ENCODE measurements at places on chromosomes 6 and 20.

DNA sequence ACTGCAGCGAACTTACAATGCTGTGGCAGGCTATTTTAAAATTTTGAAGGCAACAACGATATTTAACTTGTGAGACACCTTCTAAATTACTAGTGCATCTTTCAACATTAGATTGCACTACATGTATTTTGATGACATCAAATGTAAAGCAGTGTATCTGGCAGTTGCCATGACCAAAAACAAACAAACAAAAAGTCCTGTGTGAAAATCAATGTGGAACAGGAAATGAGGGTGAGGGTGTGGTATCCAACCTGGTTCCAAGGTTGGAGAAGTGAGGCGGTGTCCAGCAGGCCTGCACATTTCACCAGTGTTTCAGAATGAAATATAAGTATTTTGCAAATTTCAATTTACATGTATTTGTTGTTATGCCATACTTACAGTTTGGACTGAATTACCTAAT, 112.0 kb downstream of the LAMP5 start:
- no peak for DNase-seq

GRCh38 chr20:54093423-54094267, 23.3 kb upstream of the BCAS1 start:
- no peak for DNase-seq

- no peak for DNase-seq
Measured at GRCh38 chr6:30135757-30136156, at the start of gene TRIM40. Gene TRIM40, plus strand, starts transcription at chr6:30136140. Its CDS starts 897 bp downstream, at chr6:30137037.

DNA sequence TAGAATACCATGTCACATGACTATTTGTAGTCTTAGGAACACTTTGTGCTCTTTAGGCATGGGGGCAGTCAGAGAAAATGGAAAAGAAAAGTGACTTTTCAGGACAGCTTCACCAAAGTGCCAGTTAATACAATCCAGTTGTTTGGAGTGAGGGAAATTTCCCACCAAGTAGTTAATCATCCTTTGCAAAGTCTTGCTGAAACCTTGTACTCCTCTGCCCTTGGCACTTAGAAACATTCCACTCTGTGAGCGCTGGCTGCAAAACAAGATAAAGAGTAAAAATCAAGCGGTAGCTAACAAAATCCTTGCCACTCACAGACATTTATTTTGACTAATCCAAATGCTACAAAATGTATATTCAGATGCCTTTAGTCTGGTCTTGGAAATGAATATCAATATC, 229.2 kb upstream of the HSF2 start:
- DNase-seq: no peak

DNA sequence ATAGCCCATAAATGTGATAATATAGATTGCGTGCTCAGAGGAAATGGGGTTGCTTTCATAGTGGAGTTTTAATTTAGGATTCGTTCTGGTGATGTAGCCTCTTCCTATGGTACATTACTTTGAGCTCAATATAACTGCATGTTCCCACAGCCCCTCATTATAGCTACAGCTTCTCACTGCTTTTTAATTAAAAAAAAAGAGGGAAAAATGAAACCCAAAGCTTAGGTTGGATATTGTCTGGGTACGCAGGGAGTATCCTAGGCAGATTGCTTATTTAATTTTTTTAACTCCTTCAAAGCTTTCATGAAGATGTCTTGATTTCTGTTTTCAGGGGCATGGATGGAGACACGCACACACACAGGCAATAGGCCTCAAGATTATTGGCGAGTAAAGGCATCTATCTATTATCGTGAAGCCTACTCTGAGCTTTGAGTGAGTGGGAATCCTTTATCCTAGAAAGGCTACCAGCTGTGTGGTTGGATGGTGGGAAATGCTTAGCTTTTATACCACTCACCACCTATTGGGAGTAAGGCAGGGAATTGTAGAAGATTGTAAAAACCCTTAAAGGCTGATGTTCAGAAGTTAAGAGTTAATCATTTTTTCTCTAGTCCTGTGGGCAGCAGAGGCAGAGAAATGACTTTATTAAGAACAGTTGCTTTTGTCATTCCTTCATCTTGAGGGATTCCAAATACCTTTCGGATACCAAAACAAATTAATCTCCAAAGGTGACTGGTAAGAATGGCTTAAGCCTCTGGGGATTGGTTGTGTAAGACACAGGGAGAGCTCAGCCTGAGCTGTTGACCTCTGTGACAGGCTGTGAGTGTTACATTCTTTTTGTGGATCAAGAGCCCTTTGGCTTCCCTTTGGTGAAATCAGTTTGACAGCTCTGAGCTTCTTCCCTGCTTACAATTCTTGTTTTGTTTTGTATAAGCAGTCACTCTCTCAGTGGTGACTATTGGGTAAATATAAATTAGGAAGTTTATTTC, 33.4 kb downstream of the CTNNBL1 start:
- no peak for DNase-seq
